ENCODE measurements at places on chromosomes 11 and 22.

- DNase-seq, result no peak
Observed at GRCh38 chr22:22815397-22816170, 72.0 kb upstream of the IGLL5 start.

- DNase-seq, result no peak
Observed at GRCh38 chr11:82191695-82192094, 542.0 kb downstream of the FAM181B start.

DNA sequence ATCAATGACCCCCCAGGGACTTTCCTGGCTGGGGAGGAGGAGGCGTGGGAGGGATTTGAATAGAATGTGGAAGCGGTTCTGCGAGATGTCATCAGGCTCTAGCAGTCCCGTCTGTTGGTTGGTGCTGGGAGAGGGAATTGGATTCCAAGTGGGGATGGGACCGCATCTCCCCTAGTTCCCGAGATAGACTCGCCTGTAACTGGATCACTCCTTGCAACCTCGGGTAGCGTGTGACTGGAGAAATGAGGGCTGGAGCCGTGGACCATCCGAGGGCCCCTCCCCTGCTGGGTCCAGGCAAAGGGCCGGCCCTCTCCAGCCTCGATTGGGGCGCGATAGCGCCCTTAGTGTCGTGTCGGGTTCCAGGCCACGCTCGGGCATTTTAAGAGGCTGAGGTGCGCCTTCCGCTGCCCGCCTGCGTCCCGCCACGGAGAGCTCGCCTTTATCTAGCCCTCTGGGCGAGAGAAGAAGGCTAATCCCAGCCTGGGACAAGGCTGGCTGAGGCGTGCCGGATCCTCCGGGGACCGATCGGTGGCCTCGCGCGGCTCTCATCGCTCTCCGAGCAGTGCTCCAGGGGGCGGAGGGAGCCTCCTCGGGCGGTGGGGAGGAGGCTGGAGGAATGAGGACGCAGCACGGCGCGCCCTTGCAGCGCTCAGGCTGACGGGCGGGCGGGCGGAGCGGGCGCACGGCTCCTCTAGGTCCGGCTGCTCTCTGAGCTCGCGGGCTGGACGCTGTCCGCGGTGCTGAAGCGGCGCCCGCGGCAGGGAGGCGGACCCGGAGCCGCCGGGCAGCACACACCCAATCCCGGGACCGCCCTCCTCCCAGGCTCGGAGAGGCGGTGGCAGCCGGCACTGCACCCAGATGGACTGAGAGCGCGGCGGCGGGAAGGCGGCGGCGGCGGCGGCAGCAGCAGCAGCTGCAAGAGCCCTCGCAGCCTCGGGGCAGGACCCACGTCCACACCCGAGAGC is 107.8 kb downstream of the OSBP2 start:
- peak; percentile 95 for DNase-seq

GRCh38 chr11:1503708-1504104 is 17.1 kb upstream of the MOB2 start:
- DNase-seq, result no peak

DNA sequence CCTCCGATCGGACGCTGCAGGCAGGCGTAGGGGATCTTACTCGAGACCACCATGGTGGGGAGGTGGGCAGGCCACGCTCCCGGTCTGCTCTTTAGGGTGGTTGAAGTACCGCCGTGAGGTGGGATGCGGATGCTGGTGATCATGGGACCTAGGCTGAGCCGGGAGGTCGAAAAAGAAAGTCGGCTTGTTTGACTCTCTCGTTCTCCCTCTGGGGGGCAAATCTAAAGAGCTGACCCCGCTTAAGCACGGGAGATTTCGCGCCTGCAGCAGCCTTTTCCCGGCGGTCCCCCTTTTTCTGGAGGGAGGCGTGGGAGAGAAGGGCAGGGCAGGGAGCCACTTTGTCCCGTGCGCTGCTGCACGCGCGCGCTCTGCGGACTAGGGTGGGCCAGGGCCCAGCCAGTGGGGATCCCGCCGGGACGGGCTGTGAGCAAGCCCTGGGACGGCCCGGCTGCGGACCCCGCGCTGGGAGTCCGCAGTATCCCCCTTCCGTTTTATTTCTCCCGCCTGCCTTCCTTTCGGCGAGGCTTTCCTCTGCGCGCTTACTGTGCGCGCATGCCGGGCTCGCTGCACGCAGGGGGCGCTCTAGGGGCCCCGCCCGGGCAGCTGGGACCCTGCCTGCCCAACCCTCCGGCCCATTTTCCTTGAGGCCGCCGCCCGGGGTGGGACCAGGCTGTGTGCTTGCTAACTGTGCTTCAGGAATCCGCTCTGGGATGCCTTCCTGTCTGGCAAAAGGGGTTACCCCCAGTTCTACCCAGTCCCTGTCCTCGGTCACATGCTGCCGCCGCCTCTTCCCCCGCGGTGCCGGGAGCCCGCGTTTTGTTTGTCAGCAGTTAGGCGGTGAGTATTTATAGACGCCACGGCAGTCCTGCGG is 81.0 kb downstream of the PRR5L start:
- peak; percentile 47 for DNase-seq

DNA sequence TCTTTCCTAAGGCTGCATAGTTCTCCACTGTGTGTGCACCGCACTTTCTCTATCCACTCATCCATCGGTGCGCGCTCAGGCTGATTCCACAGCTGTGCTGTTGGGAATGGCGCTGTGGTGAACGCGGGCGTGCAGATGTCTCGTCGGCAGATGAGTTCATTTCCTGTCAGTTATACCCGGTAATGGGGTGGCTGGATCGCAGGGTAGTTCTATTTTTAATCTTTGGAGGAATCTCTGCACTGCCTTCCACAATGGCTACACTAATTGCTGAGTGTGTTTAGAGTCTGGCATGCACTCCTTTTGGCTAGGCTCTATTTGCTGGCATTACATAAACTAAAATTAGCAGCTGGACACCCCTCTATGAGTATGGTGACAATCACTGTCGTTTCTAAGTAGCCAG is 27.9 kb upstream of the KRTAP5-7 start:
- no peak for DNase-seq

DNA sequence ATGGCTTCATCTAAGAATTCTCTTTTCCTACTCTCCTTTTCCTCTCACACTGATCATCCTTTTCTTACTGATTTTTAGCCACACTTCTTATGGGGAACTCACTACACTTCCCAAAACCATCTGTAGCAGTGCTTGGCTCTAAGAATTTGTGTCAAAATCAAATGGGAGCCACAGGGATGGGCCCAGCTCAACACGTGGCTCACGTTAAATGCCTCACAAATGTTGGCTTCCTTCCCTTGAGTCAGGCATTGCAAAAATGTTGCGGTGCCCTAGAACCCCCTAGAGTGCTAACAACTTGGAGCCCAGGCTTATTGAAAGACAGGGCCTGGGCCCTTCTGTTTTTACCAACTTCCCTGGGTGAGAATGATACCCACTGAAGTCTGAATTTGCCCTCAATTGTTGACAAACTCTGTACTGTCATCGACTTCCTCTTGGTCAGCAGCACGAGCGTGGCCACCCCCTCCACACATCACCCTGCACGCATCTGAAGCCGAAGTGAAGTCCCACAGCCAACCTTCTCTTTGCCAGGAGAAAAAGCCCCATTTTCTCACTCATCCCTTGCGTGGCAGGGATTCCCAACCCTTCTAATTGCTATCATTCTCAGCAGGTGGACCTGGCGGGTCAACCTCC is 69.7 kb downstream of the ELFN2 start:
- DNase-seq, result no peak

DNA sequence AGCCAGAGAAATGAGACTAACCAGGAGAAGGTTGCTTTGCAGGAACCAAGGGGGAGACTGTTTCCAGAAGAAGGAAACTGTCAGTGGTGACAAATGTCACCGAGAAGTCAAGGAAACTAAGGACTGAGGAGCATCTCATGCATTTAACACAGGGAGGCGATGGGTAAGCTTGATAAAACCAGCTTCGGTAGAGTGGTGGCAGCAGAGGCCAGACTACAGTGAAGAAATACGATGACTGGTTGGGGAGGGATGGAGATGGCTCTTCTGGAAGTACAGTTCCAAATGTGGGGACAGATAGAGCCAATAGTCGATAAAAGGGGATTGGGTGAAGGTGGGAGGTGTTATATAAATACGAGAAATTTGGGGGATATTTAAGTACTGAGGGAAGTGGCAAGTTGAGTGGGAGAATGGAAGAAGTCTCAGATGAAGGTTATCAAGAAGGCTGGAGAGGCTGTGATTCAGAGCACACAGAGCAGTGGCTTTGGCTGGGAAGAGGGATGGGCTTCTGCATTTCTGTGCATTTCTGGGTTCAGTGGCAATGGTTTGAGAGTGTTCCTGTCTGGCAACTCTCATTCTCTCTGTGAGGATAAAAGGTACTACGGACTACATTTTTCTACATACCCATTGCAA is 29.2 kb downstream of the SC5D start:
- DNase-seq, result peak; percentile 40

- DNase-seq, result peak; percentile 69
Observed at GRCh38 chr11:76640501-76640900, 30.0 kb downstream of the LRRC32 start.

- no peak for DNase-seq
Observed at GRCh38 chr11:60367009-60367408, 11.3 kb upstream of the MS4A7 start.

- DNase-seq, result no peak
Observed at GRCh38 chr11:110287537-110287936, 8.9 kb downstream of the RDX start.

DNA sequence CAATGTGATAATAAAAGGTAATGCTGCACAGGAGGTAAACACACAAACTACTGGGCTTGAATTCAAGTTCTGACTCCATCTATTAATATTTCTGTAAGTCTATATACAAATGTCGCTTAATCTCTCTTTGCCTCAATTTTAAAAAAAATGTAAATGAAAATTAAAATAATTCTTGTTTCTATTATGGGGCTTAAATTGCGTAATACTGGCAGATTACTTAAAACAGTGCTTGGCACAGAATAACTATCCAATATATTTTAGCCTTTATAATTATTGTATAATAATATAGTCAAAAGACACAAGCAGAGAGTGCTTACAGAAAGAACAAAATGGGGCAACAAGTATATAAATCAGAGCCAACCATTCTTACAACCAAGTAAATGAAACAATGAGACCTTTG is 489.1 kb downstream of the CNTN5 start:
- DNase-seq, result no peak

DNA sequence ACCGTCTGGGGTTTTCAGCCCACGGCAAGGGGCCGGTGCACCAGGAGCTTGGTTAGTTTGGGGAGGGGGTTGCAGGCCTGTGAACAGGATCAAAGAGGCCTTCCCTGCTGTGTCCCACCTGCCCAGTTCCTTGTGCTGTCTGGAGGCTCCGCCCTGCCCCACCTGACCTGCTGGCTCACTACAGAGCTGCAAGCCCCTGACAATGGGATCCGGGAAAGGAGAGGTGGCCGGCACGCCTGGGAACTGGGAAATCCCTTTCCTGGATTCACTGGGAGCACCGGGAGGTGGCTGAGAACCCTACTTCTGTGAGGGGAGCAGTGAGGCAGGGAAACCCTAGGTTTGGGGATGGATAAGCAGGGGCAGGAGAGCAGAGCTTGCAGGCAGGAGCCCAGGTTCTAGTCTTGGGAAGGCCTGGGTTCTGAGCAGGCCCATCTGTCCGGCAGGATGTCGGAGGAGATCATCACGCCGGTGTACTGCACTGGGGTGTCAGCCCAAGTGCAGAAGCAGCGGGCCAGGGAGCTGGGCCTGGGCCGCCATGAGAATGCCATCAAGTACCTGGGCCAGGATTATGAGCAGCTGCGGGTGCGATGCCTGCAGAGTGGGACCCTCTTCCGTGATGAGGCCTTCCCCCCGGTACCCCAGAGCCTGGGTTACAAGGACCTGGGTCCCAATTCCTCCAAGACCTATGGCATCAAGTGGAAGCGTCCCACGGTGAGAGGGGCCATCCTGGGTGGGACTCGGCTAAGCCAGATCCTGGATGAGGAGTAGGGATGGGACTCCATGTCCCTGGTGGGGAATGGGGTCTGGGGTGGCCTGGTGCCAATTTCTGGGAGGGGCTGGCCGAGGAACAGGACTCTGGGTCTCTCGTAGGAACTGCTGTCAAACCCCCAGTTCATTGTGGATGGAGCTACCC is 786 bp downstream of the CAPN1 start:
- peak; percentile 24 for DNase-seq

DNA sequence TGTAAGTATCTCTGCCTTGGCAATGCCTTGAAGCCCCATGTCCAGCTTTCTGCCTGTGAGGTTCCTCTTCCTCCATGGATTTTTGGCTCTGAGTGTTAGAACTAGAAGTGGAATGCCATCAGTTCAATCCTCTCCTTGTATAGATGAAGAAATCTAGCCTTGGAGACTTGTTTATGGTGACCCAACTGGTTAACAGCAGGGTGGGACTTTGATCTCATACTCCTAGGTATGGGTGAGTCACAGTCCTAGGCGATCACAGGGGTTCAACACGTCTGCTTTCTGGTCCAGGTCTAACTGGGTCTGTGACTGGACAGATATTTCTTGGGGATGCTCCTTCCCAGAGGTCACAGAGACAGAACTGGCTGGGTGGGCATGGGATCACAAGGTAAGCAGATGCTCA is 9.2 kb upstream of the MTFP1 start:
- no peak for DNase-seq

GRCh38 chr11:81032906-81033305 is 1592.1 kb upstream of the TENM4 start:
- DNase-seq, result no peak

DNA sequence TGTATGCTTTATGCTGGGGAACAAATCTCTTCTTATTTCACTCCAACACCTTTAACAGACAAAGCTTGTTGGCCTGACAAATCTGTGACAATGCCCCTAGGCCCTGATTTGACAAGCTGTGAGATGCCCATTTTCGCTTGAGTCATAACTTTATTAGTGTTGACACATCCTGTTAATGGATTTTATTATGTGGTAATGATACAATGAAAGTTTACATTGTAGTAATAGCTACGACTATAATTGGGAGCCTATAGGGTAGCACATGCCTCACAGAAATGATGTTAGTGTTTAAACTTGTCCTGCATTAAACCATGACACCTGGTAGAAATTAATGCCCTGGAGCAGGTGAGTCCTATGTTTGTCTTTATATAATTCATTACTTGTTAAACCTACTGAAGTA is 3.3 kb upstream of the MMP10 start:
- DNase-seq, result no peak

- DNase-seq, result no peak
Observed at GRCh38 chr11:88173956-88174355, 1.3 kb downstream of the RAB38 start.

DNA sequence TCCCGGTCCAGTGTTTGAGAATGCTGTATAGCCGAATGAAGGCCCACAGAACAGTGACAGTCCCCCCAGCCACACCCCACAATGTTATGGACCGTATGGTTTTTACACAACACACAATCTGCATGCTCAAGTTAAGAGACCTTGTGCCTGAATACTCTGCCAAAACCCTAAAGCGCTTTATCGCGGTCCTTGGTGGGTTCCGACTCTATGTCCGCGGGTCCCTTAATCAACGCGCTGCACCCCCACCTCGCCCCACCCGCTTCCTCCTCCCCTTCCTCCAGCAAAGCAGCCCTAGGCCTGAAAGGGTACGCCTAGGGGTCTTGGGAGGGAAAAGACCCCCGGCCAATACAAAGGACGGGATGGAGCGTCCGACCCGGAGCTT is 442 bp downstream of the COPB1 start:
- DNase-seq, result peak; percentile 42

All from umbilical cord (tissue), 2 donors.